ENCODE measurements at places on chromosomes 11 and 22. TPM values are rescaled to one million over a fixed set of nuclear protein-coding genes. Genes with fewer than 3 reads are reported as not detected.

- no peaks in the 10 kb centered on the region for H3K36me3 ChIP-seq
- no peak overlapping the region for H3K27ac ChIP-seq
- peaks cover 2% of the 10 kb centered on the region for H3K27me3 ChIP-seq
- no peak overlapping the region for H3K4me3 ChIP-seq
Measured at GRCh38 chr11:107116358-107116757, 98.1 kb upstream of the GUCY1A2 start.

The OR4C12 gene
- total RNA-seq, result not detected

The SGSM1 gene
- 0.34 TPM for total RNA-seq

The SLC22A8 gene
- total RNA-seq, result not detected

DNA sequence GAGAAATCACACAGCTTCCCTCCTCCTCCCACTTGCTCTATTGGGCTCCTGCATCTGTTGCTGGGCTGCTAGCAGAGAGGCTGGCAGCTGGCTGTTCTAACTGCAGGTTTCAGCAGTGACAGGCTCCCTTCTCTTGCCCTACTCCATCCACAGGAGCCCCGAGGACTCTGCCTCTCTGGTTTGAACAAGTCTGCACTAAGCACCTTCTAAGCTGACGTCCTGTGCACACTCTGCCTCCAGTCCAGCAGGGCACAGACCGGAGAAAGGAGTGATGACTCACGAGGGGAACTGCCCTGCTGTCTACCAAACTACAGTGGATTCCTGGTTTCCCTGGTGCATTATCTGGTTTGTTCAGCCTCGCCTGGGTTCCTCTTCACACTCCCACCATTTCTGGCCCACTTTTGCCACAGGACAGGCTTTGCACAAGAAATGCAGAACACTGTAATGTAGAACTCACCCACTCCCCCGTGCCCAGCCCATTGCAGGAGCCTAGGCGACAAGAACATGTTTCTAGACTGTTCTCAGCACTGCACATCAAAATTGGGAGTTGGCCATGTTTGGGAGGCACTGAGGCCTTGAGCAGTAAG lies 26.0 kb downstream of the IL10RA start:
- DNase-seq, result peak; percentile 35
- no peaks in the 10 kb centered on the region for H3K27me3 ChIP-seq
- H3K36me3 ChIP-seq, result peaks cover 26% of the 10 kb centered on the region

The OR10D3 gene
- not detected for total RNA-seq

- no peaks in the 10 kb centered on the region for H3K27me3 ChIP-seq
- H3K36me3 ChIP-seq, result peaks cover 12% of the 10 kb centered on the region
- H3K27ac ChIP-seq, result no peak overlapping the region
Measured at GRCh38 chr11:68504432-68505066, 44.0 kb downstream of the PPP6R3 start.

GRCh38 chr11:22331771-22332170 lies 6.4 kb upstream of the SLC17A6 start:
- no peak overlapping the region for H3K4me3 ChIP-seq
- H3K27me3 ChIP-seq, result peaks cover 15% of the 10 kb centered on the region
- no peak for DNase-seq
- H3K4me1 ChIP-seq, result no peaks in the 10 kb centered on the region
- H3K27ac ChIP-seq, result no peak overlapping the region

DNA sequence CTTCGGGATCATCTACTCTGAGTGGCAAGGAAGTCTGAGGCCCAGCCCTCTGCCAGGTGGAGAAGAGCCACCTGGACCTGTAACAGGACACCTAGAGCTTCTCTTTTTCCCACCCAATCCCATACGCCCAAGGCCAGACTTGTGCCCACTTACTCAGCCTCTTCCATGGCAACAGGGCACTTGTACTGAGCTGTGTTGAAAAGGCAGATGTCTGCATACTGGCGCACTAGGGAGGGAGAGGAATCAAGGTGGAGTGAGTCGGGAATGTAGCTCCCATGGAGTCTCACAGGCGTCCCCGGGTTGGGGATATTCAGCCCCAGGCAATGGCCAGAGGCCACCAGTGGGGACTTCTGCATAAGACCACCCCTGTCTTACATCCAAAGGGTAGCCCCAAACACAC lies 36.1 kb downstream of the TPBGL start:
- no peaks in the 10 kb centered on the region for H3K27me3 ChIP-seq
- peak overlapping the region; percentile 99 for H3K27ac ChIP-seq
- H3K4me3 ChIP-seq, result peak overlapping the region; percentile 55
- peaks cover 39% of the 10 kb centered on the region for H3K4me1 ChIP-seq

DNA sequence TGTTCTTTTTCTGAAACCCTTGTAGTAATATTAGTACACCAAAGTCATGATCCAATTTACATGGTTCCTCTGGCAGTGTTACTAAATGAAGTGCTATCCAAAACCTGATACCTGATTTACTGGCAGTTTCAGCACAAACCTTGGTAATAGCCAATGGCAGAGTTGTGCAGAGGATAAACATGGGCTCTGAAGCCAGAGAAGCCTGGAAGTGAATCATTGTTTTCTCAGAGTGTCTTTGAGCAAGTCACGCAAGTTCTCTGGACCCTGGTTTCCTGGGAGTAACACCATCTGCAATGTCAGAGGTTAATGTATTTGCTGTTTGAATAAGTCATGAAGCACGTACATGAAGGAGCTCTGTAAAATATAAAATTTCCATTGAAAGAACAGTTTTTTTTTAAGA lies 222.3 kb upstream of the NARS2 start:
- DNase-seq, result no peak
- H3K4me1 ChIP-seq, result no peaks in the 10 kb centered on the region
- H3K4me3 ChIP-seq, result no peak overlapping the region
- peaks cover 5% of the 10 kb centered on the region for H3K27me3 ChIP-seq
- no peaks in the 10 kb centered on the region for H3K36me3 ChIP-seq

GRCh38 chr22:32106930-32107329 lies 52.2 kb downstream of the C22orf42 start:
- no peak overlapping the region for H3K4me3 ChIP-seq
- no peaks in the 10 kb centered on the region for H3K4me1 ChIP-seq
- peak; percentile 55 for DNase-seq
- H3K36me3 ChIP-seq, result no peaks in the 10 kb centered on the region
- H3K27ac ChIP-seq, result no peak overlapping the region
- peaks cover 32% of the 10 kb centered on the region for H3K27me3 ChIP-seq

The SYCE3 gene
- total RNA-seq, result 0.79 TPM

The RTL10 gene
- 18.4 TPM for total RNA-seq

GRCh38 chr22:30245181-30245984 lies 1.2 kb downstream of the LIF start:
- DNase-seq, result no peak
- H3K36me3 ChIP-seq, result peaks cover 57% of the 10 kb centered on the region
- peak overlapping the region; percentile 99 for H3K27ac ChIP-seq
- H3K4me3 ChIP-seq, result peak overlapping the region; percentile 100
- peaks cover 62% of the 10 kb centered on the region for H3K4me1 ChIP-seq

DNA sequence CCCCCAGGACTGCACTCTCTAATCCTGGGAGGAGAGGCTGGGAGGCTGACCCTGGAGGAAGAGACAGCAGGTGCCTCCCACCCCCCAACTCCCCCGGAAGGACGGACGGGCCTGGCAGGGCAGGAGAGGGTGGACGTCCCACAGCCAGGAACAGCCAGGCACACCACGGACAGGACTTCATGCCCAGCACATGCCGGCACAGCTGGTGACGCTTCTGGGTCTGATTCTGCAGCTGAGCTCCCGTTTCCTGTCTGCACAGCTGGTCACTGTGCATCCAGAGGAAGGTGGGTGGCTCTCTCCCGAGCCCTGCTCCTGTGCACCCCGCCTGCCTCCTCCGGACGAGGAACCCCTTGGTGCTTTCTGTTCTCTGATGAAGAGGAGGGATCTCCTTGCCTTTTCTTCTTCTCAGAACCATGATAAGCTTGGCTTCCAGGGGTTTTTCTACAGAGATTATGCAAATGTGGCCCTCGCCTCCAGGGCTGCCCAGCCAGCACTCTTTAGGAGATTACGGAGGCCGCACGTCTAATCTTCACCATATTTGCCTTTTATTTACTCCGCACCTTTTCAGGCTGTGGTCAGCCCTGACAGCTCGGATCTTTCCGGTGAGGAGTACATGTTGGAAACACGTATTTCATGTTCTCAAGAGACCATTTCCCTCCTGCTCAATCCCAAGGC lies 1295.8 kb downstream of the BRD1 start:
- no peaks in the 10 kb centered on the region for H3K4me1 ChIP-seq
- no peaks in the 10 kb centered on the region for H3K36me3 ChIP-seq
- no peak for DNase-seq
- H3K27ac ChIP-seq, result no peak overlapping the region
- no peaks in the 10 kb centered on the region for H3K27me3 ChIP-seq

DNA sequence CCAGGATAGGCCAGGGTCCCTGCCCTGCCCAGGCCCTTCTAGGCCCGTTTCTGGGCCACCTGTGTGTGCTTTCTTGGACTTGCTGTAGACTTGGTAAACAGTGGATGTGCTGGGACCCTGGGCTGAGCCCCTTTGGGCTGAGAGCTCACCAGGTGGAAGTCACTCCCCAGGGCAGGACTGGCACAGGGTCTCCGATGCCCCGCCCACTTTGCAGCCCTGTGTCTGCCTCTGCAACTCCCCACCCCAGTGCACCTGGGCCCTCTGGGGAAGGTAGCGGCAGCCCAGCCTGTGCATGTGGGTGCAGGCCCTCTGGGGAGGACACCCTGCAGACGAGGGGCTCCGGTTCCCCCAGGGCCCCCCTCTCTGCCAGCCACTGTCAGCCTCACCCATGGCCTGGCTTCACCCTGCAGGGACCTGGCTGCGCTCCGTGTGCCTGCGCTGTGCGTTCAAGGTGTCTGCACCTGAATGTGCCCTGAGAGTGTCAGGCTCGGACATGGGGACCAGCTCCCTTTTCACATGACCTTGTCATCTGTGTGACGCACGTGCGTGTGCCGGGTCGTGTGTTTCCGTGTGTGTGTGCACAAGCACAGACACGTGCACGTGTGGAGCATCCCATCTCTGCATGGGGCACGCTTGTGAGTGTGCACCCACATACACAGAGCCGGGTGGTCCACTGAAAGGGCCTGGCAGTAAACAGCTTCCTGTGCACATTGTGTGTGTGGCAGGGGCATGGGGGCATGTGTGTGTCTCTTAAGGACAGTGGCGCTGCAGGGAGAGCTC lies 118.5 kb downstream of the KCNQ1OT1 start:
- no peaks in the 10 kb centered on the region for H3K27me3 ChIP-seq
- no peak overlapping the region for H3K27ac ChIP-seq
- H3K4me1 ChIP-seq, result no peaks in the 10 kb centered on the region
- peak; percentile 21 for DNase-seq
- no peaks in the 10 kb centered on the region for H3K36me3 ChIP-seq
- H3K4me3 ChIP-seq, result no peak overlapping the region

GRCh38 chr11:117766576-117766975 lies 30.4 kb downstream of the DSCAML1 start:
- H3K27ac ChIP-seq, result no peak overlapping the region
- no peak overlapping the region for H3K4me3 ChIP-seq
- DNase-seq, result no peak
- no peaks in the 10 kb centered on the region for H3K36me3 ChIP-seq

DNA sequence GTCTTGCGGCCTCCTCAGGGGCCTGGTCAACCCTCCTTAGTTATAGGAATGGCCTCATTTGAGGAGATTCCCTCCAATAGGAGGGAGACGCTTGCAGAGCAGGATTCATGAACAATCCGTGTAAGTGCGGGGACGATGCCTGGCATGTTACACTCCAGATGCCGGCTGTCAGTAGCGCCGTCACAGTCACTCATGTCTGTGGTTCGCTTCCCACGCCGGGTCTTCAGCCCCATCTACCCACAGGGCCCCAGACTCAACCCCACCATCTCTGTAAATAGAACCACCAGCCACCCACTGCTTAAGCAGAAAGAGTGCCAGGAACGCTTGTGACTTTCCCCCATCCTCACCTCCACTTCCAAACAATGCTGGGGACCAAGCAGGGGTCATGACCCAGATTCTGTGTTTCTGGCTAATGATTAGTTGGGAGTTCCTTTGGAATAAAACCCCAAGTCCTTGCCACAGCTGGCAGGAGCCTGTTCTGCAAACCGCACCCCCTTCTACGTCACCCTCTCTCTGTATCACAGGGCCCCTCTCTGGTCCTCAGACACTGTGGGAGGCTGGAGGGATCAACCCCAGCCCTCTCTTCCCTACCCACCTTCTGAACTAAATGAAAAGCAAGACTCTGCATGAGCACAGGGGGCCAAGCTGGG lies 38.8 kb upstream of the TOLLIP start:
- H3K36me3 ChIP-seq, result no peaks in the 10 kb centered on the region
- H3K27ac ChIP-seq, result no peak overlapping the region
- H3K4me3 ChIP-seq, result no peak overlapping the region
- DNase-seq, result no peak
- H3K27me3 ChIP-seq, result no peaks in the 10 kb centered on the region

DNA sequence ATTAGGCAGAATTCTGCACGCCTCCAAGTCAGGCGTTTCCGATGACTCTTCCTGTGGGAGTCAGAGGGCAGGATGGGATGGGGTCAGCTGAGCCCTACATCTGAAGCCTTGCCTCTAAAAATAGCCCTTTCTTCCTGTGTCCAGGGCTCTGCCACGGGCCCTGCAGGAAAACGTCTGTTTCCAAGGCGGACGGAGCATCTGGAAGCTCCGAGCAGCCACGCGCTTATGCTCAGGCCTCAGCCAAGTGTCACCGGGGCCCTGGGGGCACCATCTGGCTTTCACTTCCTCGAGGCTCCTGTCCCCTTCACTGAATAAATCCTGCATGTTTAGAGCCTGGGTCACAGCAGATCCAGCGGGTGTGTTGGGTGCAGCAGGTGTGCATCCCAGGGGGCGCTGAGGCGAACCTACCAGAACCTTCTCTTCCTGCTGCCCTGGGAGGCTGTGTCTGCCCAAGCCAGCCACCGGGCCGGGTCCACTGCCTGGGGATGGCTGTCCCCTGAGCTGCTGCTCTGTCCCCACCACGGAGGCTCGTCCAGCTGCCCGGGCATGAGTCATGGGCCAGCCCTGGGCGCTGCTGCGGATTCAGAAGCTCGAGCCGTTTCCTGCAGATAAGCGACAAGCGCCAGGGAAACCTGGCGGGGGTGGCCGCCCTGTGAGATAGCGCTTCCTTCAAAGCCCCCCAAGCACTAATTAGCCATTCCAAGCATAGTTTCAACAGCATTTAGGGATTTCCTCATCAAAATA lies 32.0 kb upstream of the LINC01488 start:
- no peak for DNase-seq
- no peaks in the 10 kb centered on the region for H3K4me1 ChIP-seq
- peaks cover 11% of the 10 kb centered on the region for H3K27me3 ChIP-seq
- H3K27ac ChIP-seq, result no peak overlapping the region

The DTX4 gene
- 0.94 TPM for total RNA-seq

DNA sequence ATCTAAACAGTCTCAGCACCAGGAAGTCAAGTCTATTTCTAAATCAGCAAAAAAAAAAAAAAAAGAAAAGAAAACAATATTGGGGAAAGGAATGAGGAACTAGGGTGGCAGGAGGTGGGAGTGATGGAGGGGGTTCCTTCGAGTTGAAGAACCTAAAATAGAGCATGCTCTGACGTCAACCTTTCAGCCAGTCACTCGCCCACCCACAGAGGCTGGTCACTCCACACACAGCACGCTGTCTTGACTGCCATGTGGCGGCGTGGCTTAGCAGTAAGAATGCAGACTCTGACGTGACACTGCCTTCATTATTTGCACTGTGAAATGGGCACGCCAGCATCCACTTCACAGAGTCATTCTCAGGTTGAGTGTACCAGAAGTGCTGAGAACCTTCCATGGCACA lies 48.3 kb downstream of the LARGE1 start:
- H3K27ac ChIP-seq, result no peak overlapping the region
- H3K4me1 ChIP-seq, result no peaks in the 10 kb centered on the region

GRCh38 chr11:111364503-111364902 lies 14.6 kb downstream of the POU2AF1 start:
- H3K36me3 ChIP-seq, result peaks cover 10% of the 10 kb centered on the region
- H3K4me1 ChIP-seq, result peaks cover 3% of the 10 kb centered on the region
- no peak overlapping the region for H3K4me3 ChIP-seq
- no peaks in the 10 kb centered on the region for H3K27me3 ChIP-seq
